ENCODE measurements at places on chromosomes 4 and X.

DNA sequence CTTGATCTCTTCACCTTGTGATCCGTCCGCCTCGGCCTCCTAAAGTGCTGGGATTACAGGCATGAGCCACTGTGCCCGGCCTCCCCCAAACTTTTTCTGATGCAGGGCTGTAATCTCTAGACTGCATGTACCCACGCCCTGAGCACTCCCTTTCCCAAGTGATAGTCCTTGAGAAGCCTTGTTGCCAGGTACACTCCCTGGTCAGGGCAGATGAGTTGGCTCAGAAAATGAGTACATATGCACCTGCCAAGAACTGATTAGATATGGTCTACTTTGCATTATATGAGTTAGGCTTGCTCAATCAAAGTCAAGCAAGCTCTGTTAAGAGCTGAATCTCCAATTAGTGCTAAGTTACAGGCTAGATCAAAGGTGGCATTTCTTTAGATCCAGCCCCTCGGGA is 20.3 kb downstream of the APOO start:
- no peaks in the 10 kb centered on the region for H3K27me3 ChIP-seq
- H3K4me3 ChIP-seq: no peak overlapping the region
- peaks cover 70% of the 10 kb centered on the region for H3K4me1 ChIP-seq
- no peaks in the 10 kb centered on the region for H3K36me3 ChIP-seq

- DNase-seq: no peak
- H3K4me1 ChIP-seq: no peaks in the 10 kb centered on the region
- no peak overlapping the region for H3K27ac ChIP-seq
- H3K4me3 ChIP-seq: no peak overlapping the region
- H3K36me3 ChIP-seq: no peaks in the 10 kb centered on the region
Measured at GRCh38 chr4:8719421-8719820, 126.9 kb downstream of the CPZ start.

- peaks cover 2% of the 10 kb centered on the region for H3K27me3 ChIP-seq
- H3K4me1 ChIP-seq: no peaks in the 10 kb centered on the region
Measured at GRCh38 chr4:69518102-69518501, 22.4 kb upstream of the UGT2B4 start.

DNA sequence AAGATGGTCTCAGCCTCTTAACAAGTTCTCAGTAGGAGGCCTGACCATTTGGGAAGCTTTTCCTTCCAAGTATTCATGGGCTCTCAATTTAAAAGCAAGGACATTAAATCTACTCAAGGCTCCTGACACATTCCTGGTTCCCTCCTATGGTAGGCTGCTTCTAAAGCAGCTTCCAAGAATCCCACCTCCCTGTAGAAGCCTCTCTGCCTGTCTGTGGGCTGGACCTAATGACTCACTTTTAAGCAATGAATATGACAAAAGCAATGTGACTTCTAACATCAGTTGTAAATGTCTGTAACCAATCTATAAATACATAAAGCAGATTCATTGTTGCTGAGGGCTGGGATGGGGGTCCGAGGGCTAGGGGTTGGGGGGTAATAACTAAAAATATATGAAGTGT is 99.5 kb upstream of the FAM9B start:
- H3K4me3 ChIP-seq: no peak overlapping the region
- no peaks in the 10 kb centered on the region for H3K4me1 ChIP-seq
- no peak overlapping the region for H3K27ac ChIP-seq
- no peaks in the 10 kb centered on the region for H3K36me3 ChIP-seq

GRCh38 chr4:92334716-92335350 is 31.1 kb downstream of the GRID2 start:
- no peak for DNase-seq
- no peaks in the 10 kb centered on the region for H3K36me3 ChIP-seq
- peaks cover 2% of the 10 kb centered on the region for H3K4me1 ChIP-seq
- H3K4me3 ChIP-seq: no peak overlapping the region
- peaks cover 11% of the 10 kb centered on the region for H3K27me3 ChIP-seq

DNA sequence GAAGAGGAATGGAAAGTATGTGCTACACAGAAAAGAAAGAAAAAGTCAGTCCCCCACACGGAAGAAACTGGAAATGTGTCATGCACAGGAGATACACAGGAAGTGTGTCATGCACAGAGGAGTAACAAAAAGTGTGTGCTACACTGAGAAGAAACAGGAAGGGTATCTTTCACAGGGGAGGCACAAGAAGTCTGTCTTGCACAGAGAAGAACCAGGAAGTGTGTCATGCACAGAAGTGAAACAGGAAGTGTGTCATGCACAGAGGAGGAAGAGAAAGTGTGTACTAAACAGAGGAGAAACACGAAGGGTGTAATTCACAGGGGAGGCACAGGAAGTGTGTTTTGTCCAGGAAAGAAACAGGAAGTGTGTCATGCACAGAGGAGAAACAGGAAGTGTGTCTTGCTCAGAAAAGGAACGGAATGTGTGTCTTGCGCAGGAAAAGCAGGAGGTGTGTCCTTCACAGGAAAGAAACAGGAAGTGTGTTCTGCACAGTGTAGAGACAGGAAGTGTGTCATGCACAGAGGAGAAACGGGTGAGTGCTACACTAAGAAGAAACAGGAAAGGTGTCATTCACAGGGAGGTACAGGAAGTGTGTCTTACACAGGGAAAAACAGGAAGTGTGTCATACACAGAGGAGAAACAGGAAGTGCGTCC is 527.2 kb upstream of the PRKX start:
- no peak for DNase-seq
- no peaks in the 10 kb centered on the region for H3K4me1 ChIP-seq
- no peaks in the 10 kb centered on the region for H3K36me3 ChIP-seq
- no peaks in the 10 kb centered on the region for H3K27me3 ChIP-seq
- H3K27ac ChIP-seq: no peak overlapping the region

DNA sequence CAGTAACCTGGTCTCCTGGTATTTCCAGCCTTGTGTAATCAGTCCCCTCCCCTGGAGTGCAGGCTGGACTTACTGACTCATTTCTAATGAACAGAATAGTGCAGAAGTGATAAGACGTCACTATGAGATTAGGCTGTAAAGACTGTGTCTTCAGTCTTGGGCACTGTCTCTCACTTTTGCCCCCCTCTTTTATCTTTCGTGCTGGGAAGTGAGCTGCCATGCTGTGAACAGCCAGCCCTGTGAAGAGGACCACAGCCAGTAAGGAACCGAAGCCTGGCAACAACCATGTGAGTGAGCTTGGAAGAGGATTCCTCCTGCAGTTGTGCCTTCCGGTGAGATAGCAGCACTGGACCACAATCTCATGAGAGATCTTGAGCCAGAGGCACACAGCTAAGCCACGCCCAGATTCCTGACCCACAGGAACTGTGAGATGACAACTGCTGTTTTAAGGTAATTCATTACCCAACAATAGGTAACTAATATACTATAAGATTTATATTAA is 67.5 kb upstream of the GPR34 start:
- H3K36me3 ChIP-seq: peaks cover 7% of the 10 kb centered on the region
- H3K27me3 ChIP-seq: no peaks in the 10 kb centered on the region
- no peak overlapping the region for H3K4me3 ChIP-seq
- no peak for DNase-seq
- H3K27ac ChIP-seq: no peak overlapping the region

DNA sequence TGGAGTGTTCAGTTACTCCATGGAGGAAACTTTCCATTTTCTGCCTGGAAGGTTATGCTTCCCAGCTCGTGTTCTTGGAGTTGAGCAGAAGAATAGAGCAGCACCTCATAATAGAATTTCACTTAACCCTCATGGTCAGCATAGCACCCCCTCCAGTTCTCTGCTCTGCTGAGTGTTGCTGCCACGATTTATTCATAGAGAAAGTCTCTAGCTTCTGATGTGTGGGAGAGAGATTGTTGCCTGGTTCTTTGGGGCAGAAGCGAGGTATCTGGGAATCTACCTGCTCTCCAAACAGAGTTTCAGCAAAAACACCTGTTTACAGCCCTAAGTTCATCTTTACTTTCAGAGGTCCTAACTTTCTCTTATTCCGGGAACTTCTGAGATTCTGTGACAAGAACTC is 3.9 kb upstream of the DTHD1 start:
- no peak for DNase-seq
- H3K27me3 ChIP-seq: no peaks in the 10 kb centered on the region
- H3K27ac ChIP-seq: no peak overlapping the region
- no peak overlapping the region for H3K4me3 ChIP-seq

DNA sequence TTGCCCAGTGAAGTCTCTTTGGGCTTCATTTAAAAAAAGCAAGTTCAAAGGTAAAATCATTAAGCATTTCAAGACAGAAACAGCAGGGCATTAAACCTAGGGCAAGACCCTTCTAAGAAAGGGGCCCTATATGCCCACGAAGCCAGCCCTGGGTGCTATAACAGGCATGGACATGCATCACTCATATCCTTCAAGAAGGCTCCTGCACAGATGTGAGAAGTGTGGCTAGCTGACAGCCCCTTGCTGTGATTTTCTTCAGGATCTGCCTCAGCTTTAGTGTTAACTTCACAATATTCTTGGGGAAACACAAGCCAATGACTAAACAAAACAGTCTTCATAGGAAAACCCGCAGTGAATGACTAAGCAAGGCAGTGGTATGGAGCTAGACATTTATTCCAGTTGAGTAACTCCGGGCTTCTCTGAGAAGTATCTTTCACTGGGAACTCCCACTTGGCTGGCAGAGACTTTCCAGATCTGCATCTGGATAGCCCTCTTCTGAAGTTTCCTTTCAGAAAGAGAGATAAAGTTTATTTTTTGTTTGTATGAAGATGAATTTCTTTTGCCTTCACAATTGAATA is 11.9 kb upstream of the MAOA start:
- H3K27me3 ChIP-seq: no peaks in the 10 kb centered on the region
- no peaks in the 10 kb centered on the region for H3K36me3 ChIP-seq
- DNase-seq: no peak
- no peak overlapping the region for H3K27ac ChIP-seq

- H3K4me1 ChIP-seq: peaks cover 10% of the 10 kb centered on the region
- no peaks in the 10 kb centered on the region for H3K27me3 ChIP-seq
- no peak for DNase-seq
Measured at GRCh38 chrX:154068560-154068959, 29.0 kb downstream of the MECP2 start.

- no peak for DNase-seq
- H3K27me3 ChIP-seq: peaks cover 37% of the 10 kb centered on the region
- H3K4me3 ChIP-seq: no peak overlapping the region
Measured at GRCh38 chr4:163554870-163555465, 60.5 kb downstream of the TMA16 start.

DNA sequence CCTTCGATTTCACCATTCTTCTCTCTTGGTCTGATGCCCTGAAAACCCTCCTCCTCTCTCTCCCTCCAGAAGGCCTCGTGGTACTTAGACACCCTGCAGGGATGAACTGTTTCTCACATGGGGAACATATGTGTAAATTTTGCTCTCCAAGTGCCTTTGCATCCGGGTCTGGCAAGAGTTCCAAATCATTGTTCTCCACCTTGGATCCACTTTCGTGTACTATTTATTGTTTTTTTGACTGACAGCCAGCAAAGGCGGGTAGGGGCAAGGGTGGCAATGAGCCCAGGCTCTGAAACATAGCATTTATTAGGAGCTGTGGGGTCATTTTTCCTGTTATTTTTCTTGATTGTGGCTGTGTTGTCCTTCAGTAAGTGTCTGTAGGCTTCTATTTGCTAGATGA is 81.7 kb downstream of the RTL5 start:
- H3K27ac ChIP-seq: no peak overlapping the region
- no peaks in the 10 kb centered on the region for H3K27me3 ChIP-seq
- H3K4me1 ChIP-seq: peaks cover 18% of the 10 kb centered on the region
- no peak for DNase-seq
- H3K36me3 ChIP-seq: no peaks in the 10 kb centered on the region
- no peak overlapping the region for H3K4me3 ChIP-seq

GRCh38 chr4:111494971-111495370 is 650.3 kb upstream of the FAM241A start:
- no peaks in the 10 kb centered on the region for H3K36me3 ChIP-seq
- H3K27ac ChIP-seq: no peak overlapping the region
- peaks cover 19% of the 10 kb centered on the region for H3K27me3 ChIP-seq
- H3K4me1 ChIP-seq: no peaks in the 10 kb centered on the region
- DNase-seq: no peak

- H3K4me1 ChIP-seq: peaks cover 27% of the 10 kb centered on the region
- H3K27ac ChIP-seq: no peak overlapping the region
- H3K4me3 ChIP-seq: no peak overlapping the region
- no peaks in the 10 kb centered on the region for H3K36me3 ChIP-seq
Measured at GRCh38 chr4:24657768-24658617, 73.6 kb upstream of the DHX15 start.

DNA sequence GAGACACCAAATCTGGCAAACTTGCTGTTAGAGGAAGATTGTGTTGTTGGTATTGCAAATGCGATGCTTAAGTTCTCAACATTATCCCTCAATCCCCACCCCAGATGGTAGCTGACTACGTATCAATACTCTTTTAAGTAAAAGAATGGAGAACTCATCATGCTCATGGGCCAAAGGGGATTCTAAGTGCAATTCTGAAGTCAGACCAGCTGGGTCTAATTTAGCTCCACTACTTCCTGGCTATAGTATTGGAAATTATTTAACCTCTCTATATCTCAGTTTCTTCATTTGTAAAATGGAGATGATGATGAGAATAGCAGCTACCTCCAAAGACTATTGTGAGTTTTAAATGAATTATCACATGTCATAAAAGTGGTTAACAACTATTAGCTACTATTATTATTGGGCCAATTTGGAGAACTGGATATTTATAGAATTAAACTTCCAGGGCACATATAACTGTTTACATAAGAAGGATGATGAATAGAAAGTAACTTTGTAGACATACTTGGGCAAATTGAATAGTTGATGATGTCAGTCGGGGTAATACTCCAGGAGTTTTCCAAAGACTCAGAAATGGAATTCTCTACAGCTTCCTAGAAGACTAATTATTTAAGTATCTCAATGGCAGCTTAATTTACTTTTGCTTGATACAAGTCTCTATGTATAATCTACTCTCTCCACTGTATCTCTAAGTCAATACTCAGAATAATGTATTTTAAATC is 5.0 kb upstream of the SLAIN2 start:
- no peaks in the 10 kb centered on the region for H3K36me3 ChIP-seq
- no peak overlapping the region for H3K4me3 ChIP-seq
- H3K4me1 ChIP-seq: peaks cover 29% of the 10 kb centered on the region
- no peak overlapping the region for H3K27ac ChIP-seq
- DNase-seq: no peak

All from osteocyte (in vitro differentiated cells).